ENCODE measurements at places on chromosomes 2 and 18.

- DNase-seq = no peak
Observed at GRCh38 chr2:27798948-27799645, 27.6 kb downstream of the MRPL33 start.

- no peak for DNase-seq
Observed at GRCh38 chr18:5909125-5909524, 13.8 kb upstream of the TMEM200C start.

GRCh38 chr18:13379930-13380690, 161.6 kb downstream of the LDLRAD4 start:
- no peak for DNase-seq

DNA sequence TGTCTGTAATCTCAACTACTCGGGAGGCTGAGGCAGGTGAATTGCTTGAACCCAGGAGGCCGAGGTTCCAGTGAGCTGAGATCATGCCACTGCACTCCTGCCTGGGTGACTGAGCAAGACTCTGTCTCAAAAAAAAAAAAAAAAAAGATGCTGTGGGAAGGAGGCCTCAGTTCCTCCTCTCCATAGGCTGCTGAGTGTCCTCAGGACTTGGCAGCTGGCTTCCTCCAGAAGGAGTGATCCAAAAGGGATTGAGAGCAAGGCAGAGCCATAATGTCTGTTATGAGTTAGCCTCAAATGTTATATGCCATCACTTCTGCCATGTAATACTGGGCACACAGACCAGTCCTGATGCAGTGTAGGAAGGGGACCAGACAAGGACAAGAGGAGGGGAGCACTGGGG, 6.6 kb upstream of the NPC1 start:
- DNase-seq = no peak
